ENCODE measurements at places on chromosomes 7 and 10. TPM values are rescaled to one million over a fixed set of nuclear protein-coding genes. Genes with fewer than 3 reads are reported as not detected.

ALOX5 gene
- polyA plus RNA-seq: 4.1 TPM

SORCS1 gene
- polyA plus RNA-seq: not detected

ATRNL1 gene
- polyA plus RNA-seq: not detected

CYP2E1 gene
- polyA plus RNA-seq: not detected

ADCY1 gene
- polyA plus RNA-seq: 0.01 TPM

PLXNA4 gene
- 0.24 TPM for polyA plus RNA-seq

- DNase-seq: no peak
Measured at GRCh38 chr7:48074204-48074654, 14.8 kb upstream of the UPP1 start.

DNA sequence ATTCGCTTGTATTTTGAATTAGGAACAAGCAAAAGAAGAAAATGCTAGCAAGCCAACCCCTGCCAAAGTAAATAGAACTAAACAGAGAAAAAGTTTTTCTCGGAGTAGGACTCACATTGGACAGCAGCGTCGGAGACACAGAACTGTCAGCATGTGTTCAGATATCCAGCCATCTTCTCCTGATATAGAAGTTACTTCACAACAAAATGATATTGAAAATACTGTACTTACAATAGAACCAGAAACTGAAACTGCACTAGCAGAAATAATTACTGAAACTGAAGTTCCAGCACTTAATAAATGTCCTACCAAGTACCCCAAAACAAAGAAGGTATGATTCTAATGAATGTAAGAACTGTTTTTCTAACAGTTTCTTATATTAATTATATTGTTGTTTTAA lies 87.9 kb downstream of the KMT2E start:
- DNase-seq: no peak

DNA sequence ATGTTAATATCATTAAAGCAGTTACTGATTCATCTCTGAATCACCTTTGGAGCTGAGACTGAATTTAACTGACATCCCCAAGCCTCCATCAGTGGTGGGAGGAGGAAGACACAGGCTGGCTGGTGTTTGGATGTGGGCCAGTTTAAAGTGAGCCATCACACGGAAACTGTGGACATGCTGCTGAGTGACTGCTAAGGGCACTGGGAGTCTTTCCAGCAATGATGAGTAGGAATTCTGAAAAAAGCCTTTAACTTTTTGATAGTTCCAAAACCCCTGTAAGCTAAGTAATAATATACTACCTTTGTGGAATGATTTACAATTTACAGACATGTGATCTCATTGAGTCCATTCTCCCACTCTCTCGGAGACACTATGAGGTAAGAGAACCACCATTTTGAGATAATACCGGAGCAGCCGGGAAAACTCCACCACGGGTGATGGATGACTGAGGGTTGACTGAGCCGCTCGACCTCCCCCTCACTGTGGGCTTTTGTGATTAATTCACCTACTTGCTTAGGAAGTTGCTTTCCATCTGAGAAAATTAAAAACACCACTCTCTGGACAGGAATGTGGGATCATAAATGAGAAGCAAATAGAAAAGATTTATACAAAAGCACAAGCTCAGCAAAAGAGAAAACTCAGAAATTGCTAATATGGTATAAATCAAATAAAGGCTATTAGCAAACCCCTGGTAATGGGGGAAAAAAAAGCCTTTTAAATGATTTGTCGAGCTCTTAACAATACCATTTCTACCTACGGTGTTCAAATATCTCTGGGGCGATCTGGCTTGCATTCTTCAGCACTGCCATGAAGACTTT lies 194.8 kb downstream of the FANK1 start:
- DNase-seq: no peak

DNA sequence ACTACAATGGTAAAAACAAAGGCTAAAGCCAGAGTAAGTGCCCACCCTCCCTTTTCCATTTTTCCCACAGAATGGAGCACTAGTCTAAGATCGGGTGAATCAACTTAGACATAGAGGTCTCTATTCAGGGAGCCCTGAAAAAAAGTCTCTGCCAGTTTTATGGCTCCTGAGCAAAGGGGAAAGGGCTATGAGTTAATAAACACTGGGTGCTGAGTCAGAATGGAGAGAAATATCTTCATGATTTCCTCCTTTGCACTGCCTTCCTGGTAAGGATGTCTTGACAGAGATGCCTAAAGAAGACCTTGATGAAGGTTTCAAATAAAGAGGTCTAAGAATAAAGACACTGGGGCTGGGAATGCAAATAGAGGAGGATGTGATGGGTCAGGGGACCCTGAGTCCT lies 607.4 kb upstream of the MBL2 start:
- DNase-seq: no peak

DNA sequence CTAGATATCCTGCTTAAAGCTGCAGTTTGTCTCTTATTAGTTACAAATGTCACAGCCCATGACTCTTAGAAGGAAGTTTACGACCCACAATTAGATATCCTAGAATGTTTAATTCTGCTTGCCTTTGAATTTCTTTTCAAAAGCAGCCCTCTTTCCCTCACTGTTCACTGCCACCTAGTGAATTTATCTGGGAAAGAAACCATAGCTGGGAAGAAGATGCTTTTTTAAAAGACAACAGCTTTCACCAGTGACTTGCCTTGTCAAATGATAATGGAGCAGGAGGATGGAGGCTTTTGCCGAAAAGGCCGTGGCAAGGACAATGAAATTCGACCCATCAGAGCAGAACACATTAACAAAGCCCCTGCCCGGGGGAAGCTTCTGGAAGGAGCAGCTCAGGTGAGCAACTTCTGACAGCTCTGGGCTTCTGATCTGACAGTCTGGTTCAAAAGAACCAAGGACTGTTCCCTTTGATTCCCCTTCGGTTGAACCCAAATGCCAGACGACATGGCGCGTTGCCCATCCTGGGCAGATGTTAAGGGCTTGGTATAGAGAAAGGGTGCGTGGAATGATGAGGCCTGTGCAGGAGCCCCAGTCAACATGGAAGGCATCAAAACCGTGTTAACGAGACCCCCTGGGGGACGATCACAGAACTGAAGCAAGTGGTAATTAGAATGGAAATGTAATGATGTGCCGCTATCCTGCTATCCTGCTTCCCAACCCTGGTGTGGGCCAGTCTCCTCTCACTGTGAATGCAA lies 236.8 kb downstream of the FRMD4A start:
- DNase-seq: no peak

DNA sequence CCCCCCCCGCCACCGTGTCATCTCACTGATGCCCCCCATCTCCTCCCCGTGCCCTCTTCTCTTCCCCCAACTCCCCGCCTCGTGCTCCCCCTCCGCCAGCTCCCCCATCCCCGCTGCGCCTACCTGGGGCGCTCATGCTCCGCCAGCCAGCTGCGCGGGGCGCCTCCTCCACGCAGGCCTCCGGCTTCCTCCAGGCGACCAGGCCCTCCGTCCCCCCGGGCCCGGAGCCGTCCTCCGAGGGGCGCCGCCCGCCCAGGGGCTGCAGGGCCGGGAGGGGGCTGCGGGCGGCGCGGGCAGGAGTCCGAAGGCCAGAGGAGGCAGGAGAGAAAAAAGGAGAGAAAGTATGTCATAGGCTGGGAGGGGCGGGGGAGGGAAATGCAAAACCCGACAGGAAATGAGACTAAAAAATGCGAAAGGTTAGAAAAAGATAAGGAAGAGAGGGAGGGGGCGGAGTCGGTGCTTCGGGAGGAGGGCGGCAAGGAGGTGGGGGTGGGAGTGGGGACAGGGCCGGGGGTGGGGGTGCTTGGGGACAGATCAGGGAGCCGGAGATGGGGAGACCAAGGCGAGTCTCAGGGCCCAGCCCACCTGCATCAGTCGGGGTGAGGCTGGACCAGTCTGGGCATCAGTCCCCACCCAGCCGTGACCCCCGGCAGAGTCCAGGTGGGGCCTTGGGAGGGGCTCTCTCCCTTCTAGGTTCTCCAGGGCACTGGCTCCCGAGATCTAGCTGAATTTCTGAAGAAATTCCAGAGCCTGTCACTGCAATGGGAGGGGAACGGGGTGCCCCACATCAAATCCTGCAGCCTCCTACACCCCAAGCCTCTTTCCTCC lies at the start of gene CARD11:
Gene CARD11, minus strand, starts transcription at position 324 of the 828 bp plus-strand sequence. CDS start 85,361 bp downstream, outside the sequence.
- peak; percentile 59 for DNase-seq

DNA sequence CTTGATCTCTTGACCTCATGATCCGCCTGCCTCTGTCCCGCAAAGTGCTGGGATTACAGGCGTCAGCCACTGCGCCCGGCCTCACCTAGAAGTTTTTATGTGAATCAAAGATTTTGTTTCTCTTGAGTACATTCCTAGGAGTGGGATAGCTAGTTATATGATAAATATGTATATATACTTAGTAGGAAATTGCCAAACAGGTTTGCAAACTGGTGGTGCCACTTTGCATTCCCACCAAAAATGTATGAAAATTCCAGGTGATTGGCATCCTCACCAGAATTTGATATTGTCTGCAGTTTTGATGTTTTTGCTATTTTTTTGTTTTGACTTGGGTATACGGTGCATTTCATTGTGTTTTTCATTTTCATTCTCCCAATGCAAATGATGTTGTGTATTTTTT lies 86.8 kb downstream of the NOD1 start:
- no peak for DNase-seq

- no peak for DNase-seq
Measured at GRCh38 chr7:130926001-130926691, 192.1 kb upstream of the KLF14 start.

DNA sequence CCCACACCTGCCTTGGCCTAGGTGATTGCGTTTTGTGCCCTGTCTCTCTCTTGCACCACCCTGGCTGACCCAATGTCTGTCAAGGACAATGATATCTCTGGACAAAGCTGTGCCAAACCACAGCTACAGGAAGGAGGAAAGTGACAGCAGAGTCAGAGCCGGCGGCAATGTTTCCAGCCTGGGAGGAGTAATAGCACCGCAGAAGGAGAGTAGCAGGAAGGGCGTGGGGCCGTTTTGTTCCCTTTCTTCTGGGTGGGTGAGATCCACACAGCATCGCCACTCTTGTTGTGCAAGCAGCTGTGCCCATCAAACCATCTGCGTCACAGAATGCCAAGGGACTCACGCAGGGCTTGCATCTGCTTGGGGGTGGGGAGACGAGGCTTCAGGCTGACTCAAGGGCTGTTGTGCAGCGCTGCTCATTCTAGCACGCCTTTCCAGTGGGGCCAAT lies 341.6 kb upstream of the AUTS2 start:
- no peak for DNase-seq

- DNase-seq: no peak
Measured at GRCh38 chr10:70738006-70738760, 47.0 kb downstream of the TBATA start.

GRCh38 chr10:44335330-44336021 lies 49.4 kb downstream of the CXCL12 start:
- DNase-seq: no peak

DNA sequence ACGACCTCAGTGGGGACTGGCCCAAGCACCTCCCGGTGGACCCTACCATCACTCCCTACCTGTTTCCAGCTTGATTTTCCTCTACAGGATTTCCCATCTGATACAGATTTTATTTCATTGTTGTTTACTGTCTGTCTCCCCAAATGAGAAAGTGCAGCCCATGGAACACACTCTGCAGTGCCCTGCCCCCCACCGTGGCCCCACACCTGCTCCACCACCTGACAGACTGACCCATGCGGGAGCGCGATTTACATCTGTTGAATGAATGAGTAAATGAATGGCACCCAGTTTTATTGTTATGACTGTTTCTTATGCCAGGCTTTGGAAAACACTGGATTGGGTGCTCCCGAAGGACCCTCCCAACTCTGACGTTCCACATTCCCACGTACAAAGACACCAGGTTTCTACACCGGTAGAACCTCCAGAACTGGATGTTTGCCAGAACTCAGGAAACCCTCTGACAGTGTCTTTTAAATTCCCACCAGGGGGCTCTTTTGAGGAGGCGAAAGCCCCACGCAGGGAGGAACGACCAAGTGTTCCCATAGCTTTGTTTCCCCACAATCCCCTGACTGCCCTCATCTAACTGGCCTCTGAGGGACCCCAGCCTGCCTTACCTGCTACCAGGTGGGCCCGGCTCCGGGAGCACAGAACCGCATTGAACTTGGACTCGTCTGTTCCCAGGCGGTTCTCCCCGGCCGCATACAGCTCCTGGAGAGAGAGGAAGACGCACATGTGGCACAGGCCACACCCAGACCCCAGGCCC lies 29.0 kb downstream of the PLAC9 start:
- DNase-seq: no peak

- DNase-seq: no peak
Measured at GRCh38 chr7:31051598-31052486, at the start of gene ADCYAP1R1. Gene ADCYAP1R1, plus strand, starts transcription at chr7:31052308. Its CDS starts 10,957 bp downstream, at chr7:31063265.

DNA sequence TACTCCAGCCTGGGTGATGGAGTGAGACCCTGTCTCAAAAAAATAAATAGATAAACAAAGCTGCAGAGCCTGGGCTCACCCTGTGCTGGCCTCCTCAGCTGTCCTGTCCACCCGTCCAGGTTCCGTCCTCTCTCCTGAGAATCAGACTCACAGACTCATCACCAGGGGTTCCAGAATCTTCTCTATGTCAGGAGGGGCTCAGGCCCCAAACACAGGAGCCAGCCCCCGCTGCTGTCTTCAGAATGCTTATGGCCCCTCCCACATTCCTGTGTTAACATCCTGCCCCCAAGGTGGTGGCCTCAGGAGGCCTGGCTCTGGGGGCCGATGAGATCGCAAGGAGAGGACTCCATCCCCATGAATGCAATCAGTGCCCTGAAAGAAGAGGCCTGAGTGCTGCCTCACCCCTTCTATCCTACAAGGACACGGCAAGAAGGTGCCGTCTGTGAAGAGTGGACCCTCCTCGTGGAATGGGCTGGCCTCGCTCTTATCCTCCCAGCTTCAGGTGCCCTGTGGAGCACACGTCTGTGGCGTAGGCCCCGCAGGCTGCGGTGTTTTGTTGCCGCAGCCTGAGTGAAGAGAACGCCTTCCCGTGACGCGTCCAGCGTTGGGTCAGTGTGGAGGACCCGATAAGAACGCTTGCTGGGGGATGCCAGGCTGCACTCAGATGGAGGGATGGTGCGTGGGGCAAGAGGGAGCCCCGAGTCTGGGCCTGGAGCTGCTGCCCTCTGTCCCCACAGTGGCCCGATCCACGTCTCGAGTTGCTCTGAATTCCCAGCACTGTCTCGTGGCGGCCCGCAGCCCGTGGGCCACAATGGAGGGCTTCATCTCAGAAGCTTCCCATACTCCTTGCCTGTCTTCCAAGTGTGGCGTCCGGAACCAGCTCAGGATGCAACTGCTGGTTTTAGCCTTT lies 77.1 kb downstream of the INPP5A start:
- no peak for DNase-seq

DNA sequence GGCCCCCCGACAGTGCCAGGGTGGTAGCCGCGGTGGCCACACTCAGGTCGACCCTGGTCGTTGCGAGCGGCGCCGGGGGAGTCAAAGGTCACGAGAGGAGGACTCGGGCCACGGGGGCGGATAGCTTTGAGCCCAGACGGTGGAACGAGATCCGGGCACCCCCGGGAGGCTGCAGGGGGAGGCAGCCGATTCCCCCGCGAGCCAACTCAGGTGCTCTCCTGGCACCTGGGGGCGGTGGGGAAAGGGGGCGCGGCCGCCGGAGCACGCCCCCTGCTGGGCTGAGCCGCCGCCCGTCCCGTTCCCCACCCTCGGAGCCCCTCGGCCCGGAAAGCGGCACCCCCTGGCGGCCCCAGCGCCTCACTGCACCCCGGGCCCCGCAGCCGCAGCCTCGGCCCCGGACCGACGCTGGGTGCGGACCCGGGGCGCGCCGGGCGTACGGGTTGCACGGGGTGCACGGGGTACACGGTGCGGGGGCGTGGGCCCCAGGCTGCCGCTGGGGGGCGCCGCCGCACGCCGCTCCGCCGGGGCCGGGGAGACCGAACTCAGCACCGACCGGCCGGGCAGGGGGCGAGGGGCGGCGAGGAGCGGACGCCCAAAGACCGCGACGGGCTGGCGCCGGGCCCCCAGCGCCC lies 521 bp upstream of the NYAP1 start:
- DNase-seq: peak; percentile 89
